A549 treated with GW870086 at 1 μM for 4 hours (cell line): ENCODE measurements at places on chromosomes 4 and X. TPM values are rescaled to one million over a fixed set of nuclear protein-coding genes. Genes with fewer than 3 reads are reported as not detected.

Gene PPARGC1A
- total RNA-seq = 0.02 to 0.28 TPM (median 0.05 TPM) in 5 replicates

Gene EMCN
- total RNA-seq = not detected in 5 replicates

Gene SHROOM4
- not detected in 5 replicates for total RNA-seq

Gene CHIC2
- 8.5 to 9.9 TPM (median 9.1 TPM) in 5 replicates for total RNA-seq

Gene L1CAM
- 16.7 to 20.3 TPM (median 17.5 TPM) in 5 replicates for total RNA-seq

Gene ODAM
- not detected in 5 replicates for total RNA-seq

Gene ASB9
- total RNA-seq = 18.9 to 22.0 TPM (median 20.7 TPM) in 5 replicates

Gene ZFP42
- 0.07 TPM in 1 of 5 replicates, not detected in the others for total RNA-seq

Gene CTAG1B
- not detected in 5 replicates for total RNA-seq

Gene TMEM128
- 10.2 to 13.0 TPM (median 11.7 TPM) in 5 replicates for total RNA-seq

Gene S100P
- 31.8 to 89.1 TPM (median 73.1 TPM) in 5 replicates for total RNA-seq

Gene CENPVL2
- not detected in 5 replicates for total RNA-seq

Gene CACNA1F
- not detected in 5 replicates for total RNA-seq

Gene RIBC1
- total RNA-seq = 0.57 to 1.3 TPM (median 0.78 TPM) in 5 replicates

Gene IL2RG
- total RNA-seq = 0.15 to 0.49 TPM (median 0.23 TPM) in 5 replicates

Gene MAP9
- total RNA-seq = 5.0 to 5.9 TPM (median 5.4 TPM) in 5 replicates

Gene RP2
- 7.5 to 12.4 TPM (median 11.3 TPM) in 5 replicates for total RNA-seq

Gene DCLK2
- total RNA-seq = 8.3 to 11.2 TPM (median 9.5 TPM) in 5 replicates

Gene GPR50
- total RNA-seq = 0.14 to 0.37 TPM (median 0.14 TPM) in 5 replicates

Gene CT45A10
- total RNA-seq = 0.41 to 1.1 TPM in 2 of 5 replicates, not detected in the others

Gene CABS1
- not detected in 5 replicates for total RNA-seq

Gene CFP
- 0.20 to 1.0 TPM (median 0.31 TPM) in 5 replicates for total RNA-seq

Gene GDPD2
- 0.06 to 0.08 TPM in 2 of 5 replicates, not detected in the others for total RNA-seq

Gene ART3
- total RNA-seq = not detected in 5 replicates

Gene SLC10A6
- not detected in 5 replicates for total RNA-seq

Gene MAGEA2B
- not detected in 5 replicates for total RNA-seq

Gene AFP
- total RNA-seq = 1.5 to 7.6 TPM (median 2.3 TPM) in 5 replicates

Gene HS3ST1
- total RNA-seq = 0.57 to 1.2 TPM (median 0.90 TPM) in 5 replicates

Gene SPANXA1
- total RNA-seq = 0.28 TPM in 1 of 5 replicates, not detected in the others

Gene KDR
- total RNA-seq = 0.07 to 0.17 TPM (median 0.10 TPM) in 5 replicates

Gene KCNIP4
- total RNA-seq = not detected in 5 replicates

Gene INTS12
- 13.2 to 16.2 TPM (median 15.4 TPM) in 5 replicates for total RNA-seq

Gene WDFY3
- 6.3 to 9.6 TPM (median 7.4 TPM) in 5 replicates for total RNA-seq
